ENCODE measurements at places on chromosomes 11 and 22.

- DNase-seq = no peak
Observed at GRCh38 chr11:78741741-78742140, 167.1 kb upstream of the NARS2 start.

DNA sequence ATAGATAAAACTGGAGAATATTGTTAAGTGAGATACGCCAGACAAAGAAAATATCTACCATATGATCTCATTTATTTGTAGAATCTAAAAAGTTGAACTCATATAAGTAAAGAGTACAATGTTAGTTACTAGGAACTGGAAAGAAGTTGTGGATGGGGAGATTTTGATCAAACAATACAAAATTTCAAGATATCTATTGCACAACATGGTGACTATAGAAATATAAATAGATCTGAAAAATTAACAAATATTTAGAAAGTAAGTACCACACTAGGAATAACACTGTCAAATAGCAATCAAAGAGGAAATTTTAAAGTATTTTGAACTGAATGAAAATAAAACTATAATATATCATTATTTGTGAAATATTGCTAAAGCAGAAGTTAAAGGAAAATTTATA, 437.2 kb downstream of the AASDHPPT start:
- no peak for DNase-seq

GRCh38 chr22:46003271-46004091, 26.5 kb upstream of the WNT7B start:
- DNase-seq = no peak

DNA sequence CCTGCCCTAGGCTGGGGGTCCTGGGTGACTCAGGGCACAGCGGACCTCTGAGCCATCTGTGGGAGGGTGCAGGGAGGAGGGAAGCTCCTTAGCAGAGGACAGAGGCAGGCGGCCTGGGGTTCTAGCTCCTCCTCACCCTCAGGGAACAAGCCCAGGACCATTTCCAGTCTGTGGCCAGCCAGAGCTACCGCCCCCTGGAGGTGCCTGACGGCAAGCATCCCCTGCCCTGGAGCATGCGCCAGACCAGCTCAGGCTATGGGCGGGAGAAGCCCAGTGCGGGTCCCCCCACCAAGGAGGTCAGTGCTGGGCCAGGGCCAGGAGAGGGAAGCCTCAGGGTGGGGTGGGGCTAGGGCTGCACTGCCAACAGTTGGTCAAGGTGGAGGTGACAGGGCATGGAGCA, 26.0 kb upstream of the LRRC10B start:
- no peak for DNase-seq

GRCh38 chr11:57903441-57904123, 120.1 kb upstream of the OR9Q1 start:
- DNase-seq = no peak

DNA sequence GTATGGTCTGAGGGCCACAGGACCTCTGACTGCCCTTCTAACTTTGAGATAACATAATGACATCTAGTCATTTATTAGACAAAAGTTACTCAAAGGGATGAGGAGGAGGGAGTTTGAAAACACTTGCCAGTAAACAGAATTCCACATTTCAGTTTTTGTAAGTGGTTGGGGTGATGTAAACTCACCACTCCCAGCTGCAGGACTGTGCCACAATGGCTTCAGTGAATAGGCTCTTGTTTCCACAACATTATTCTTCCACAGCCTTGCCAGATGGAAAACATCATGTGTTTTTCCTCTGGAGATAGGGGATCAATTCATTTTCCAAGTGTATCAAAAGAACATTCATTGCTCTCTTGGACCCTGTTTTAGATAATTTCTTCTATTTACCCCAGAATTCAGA, 147.2 kb upstream of the BDNF start:
- no peak for DNase-seq

DNA sequence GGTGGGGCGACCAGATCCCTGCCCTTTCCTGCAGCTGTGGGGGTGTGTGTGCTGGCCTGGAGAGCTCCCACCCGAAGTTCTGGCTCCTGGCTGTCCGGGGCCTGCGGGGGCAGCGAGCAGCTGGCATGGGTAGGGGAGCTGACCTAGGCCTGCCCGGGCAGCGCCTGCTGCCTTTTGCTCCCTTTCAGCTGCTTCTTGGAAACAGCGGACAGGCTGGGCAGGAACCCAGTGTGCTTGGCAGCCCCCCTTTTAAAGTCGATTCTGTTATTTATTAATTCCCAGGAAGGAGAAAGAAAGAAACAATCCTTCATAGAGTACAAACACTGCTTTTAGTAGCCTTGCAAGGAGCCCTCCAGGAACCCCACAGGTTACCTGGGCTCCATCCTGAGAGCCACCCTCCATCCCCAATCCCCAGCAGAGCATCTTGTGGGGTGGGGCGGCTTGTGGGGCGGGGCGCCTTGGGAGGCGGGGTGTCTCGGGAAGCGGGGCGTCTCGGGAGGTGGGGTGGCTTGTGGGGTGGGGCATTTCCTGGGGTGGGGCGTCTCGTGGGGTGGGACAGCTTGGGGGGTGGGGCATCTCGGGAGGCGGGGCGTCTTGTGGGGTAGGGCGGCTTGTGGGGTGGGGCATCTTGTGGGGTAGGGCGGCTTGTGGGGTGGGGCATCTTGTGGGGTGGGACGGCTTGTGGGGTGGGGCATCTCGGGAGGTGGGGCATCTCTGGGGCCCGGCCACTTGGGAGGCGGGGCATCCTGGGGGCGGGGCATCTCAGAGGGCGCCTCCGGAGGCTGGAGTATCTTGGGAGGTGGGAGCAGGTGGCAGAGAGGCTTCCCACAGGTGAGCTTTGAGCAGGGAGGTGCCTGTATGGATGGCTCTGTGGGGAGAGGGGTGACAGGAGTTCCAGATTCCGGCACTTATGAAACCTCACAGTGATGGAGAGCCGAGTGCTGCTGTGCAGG, 7.0 kb downstream of the CD81 start:
- DNase-seq = no peak

GRCh38 chr11:85948884-85949283, 93.7 kb downstream of the CCDC83 start:
- no peak for DNase-seq

- no peak for DNase-seq
Observed at GRCh38 chr11:79160791-79161403, 279.9 kb downstream of the TENM4 start.
